ENCODE measurements at places on chromosomes 1 and 21.

GRCh38 chr1:76021846-76022245 lies 52.7 kb upstream of the ST6GALNAC3 start:
- no peak for DNase-seq

DNA sequence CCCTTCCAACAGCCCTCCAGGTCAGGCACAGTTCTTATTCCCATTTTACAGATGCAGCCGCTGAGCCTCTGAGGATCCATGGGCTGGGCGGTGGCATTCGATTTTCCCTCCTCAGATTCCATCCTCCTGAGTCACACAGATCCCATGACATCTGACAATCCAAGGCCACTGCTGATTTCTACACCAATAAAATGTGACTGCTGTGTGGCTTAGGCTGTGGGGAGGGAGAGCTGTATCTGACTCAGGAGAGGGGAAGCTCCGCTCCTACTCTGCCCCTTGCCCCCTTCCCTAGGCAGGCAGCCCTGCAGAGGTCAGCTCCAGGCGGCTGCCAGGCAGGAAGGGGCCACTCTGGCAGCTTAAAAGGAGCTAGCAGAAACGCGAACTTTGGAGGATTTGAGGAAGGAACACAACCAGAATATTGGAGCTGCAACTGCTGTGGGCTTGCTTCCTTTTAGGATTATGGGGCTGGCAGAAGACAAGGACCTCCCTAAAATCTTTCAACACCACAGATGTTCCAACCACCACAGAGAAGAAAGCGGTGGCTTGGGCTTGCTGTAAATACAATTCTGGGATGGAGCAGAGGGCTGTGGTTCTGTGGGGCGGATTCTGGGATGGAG lies 50.0 kb downstream of the MRPL37 start:
- DNase-seq, result no peak

GRCh38 chr21:41746744-41747006 lies 20.2 kb downstream of the RIPK4 start:
- no peak for DNase-seq

- no peak for DNase-seq
These were observed 20.6 kb downstream of the GPR3 start for GRCh38 chr1:27413004-27413403.

DNA sequence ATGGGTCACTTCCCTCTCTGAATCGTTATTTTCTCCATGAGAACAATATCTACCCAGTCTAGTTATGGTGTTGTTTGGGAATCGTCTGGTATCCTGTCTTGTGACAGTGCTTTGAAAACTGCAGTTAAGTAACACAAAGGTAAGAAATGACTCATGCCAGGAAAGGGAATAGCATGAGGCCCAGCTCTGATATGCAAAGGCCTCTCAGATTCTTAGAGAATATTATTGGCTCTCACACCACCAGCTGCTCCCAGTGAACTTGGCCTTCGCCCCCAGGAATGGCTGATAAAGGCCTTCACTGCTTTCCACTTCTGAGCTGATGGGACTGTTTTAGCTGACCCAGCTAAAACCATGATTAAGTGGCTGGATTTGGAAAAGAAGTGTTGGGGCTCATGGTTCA lies 27.1 kb downstream of the NEK2 start:
- no peak for DNase-seq

GRCh38 chr1:197774466-197775281 lies 606 bp downstream of the DENND1B start:
- peak; percentile 81 for DNase-seq

GRCh38 chr1:93186667-93187066 lies 6.1 kb downstream of the CCDC18 start:
- no peak for DNase-seq

DNA sequence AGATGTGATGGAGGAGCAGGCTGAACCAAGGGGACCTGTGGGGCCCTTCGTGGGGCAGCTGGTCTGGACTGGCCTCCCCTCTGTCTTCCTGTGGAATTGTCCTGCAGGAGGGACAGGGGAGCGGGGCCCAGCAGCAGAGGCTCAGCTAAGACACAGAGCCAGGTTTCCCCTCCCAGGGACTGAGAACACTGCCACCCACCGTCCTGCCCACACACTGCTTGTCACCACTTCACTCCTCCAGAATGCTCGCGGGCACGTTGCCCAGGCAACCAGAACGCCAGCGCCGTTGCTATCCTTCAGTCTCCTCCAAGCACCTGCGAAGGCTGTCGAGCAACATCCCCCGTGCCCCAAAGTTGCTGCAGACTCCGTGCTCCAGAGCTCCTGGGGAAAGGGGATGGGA lies 46.4 kb downstream of the AJAP1 start:
- no peak for DNase-seq

DNA sequence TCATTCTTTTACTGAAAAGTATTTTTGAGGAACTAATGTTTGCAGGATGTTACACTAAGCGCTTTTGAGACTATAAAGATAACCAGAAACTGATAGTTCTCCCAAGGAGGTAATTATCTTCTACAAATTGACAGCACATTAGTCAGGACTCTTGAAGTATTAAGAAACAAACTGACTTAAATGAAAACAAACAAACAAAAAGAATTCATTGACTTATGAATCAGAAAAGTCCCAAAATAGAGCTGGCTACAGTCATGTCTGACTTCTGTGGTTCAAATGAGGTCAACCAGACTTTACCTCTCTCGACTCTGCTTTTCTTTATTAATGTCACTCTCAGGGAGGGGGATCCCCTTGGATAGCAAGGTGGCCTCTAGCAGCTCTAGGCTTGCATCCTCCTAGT lies 296.8 kb downstream of the TPR start:
- no peak for DNase-seq

DNA sequence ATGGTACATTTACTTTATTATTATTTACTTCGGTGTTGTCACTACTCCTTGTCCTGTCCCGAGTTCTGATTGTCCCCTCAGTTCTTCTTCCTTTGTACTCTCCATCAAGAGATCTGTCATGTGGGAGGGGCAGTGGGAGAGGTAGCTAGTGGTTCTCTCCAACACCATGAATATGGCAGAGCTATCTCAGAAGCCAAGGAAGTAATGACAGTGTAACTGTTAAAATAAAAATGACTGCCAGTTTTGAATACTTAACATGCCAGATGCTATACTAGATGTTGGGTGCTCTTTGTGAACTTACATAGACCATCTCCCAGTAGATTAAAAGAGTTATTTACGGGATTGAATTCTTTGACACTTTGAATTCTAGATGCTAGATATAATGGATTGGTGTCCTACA lies 28.6 kb downstream of the IVNS1ABP start:
- DNase-seq, result no peak

- DNase-seq, result peak; percentile 17
These were observed 35.5 kb downstream of the H3-3A start for GRCh38 chr1:226097866-226098625.

DNA sequence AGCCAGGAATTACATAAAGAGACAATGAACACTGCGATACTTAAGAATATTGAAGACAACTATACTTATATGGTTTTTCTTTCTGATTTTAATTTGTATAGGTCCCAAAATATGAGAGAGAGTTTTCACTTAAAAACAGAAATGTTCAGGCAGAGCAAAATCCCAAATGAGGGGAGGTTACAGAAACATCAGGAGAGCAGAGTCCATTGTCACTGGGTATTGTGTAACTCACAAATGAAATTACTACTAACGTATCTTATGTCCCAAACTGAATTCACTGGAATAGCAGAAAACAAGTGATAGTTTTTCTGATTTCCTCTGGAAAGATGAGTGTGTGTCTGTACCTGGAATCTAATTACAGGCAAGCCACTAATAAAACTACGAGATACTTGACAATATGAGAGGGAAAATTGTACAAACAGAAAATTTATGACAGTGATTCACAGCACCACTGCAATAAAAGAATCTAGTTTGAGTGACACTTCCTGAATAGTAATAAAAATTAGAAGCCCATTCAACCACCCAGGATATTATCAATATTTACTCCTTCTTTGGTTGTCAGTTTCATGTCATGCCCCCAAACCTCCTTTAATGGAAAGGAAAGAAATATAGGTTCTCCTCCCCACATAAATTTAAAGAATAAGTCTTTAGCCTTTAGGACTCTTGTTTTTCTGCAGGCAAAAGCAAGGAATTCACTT lies 522.6 kb downstream of the ADGRL2 start:
- DNase-seq, result no peak

DNA sequence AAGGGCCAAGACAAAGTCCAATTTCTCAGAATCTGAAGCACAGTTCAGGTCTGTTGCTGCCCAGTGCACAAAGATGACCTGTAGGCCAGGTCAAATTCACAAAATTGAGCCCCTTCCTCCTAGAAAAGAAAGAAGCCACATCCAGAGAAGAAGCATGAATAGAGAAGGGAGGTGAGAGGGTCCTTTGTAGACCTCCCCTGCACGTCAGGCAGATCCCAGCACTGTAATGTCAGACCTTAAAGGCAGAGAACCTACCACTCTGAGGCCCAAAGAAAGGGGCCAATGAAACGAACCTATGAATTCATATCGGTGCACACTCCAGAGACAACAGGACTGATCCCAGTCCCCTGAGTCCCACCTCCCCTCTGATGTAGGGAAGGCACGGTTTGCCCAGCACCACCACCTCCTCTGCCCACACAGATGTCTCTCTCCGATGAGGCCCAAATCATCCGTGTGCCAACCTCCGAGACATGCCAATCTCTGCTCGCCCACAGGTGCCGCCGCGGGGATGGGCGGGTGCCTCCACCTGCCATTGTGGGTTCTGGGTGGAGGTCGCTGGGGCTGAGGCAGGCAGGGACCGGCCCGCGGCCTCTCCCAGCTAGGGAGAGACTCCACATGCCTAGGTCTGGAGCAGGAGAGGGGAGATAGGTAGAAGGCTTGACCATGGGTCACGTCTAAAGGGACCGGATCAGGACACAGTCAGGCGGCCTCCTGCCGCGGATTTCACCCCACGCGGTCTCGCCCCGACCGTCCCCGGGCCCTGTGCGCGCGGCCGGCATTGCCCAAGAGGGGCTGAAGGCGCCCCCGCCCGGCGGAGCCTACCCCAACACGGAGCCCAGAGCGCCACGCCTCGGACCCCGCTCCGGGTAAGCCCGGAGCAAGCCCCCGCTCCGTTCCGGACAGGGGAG lies 42.1 kb downstream of the RRAGC start:
- DNase-seq, result no peak

- DNase-seq, result no peak
These were observed 55.8 kb downstream of the GNG12 start for GRCh38 chr1:67777440-67777839.

GRCh38 chr21:21396424-21396823 lies 398.2 kb downstream of the NCAM2 start:
- DNase-seq, result no peak

GRCh38 chr1:65512967-65513780 lies 92.7 kb downstream of the LEPR start:
- DNase-seq, result no peak

DNA sequence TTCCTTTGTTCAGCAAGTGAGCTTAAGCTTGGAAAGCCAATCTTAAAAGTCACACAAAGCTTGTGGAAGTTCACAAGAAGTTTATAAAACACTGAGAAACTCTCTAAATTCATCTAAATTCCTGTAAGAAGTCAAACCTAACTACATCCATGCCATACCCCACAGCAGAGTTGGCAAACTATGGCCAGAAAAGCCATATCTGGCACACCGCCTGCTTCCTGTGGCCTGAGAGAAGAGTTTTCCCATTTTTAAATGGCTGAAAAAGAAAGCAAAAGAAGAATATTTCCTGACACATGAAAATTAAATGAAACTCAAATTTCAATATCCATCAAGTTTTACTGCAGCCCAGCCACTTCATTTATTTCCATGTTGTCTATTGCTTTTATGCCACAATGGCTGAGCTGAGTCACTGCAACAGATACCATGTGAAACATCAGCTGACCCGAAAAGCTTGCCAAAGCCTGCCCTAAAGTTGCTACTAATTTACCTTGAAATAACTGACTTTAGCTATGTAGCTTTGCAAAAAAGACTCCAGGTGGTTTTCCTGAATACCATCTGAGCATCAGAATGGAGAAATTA lies 237.1 kb downstream of the SLC45A1 start:
- DNase-seq, result no peak

DNA sequence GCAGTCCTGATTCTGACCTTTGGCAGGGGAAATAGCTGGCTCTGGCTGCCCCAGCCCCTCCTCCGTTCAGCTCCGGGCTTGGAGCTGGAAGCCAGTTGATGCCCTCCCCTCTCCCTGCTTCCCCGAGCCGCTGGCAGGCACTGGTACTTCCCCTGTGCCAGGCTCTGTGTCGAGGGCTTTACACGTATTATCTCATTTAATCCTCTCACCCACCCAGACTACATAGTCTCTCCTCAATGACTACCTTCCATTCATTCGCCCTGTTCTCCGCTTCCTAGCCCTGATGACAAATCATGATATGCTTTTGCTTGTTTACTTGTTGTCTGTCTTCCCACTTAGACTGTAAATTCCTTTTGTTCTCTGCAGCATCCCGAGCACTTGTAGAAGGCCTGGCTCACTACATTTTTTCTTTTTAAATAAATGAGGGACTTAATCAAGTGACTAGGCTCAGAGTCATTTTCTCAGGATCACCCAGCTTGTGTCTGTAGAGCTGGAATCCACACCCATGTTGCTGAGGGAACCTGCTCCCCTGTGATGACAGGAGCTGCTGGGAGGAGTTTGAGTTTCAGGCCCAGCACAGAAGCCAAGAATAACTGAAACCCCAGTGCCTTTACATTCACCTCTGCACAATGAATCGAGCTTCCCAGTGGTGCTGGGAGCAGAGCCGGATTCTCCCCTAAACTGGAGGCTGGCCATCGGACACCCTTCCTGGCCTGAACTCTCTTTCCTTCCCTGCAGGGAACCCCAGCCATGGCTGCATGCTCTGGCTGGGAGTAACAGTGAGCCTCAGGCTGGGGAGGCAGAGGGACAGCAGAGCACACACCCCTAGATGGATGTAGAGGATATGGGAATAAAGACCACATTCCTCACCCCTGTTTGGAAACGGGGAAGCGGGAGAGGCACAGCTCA lies 58.3 kb downstream of the UBIAD1 start:
- no peak for DNase-seq

DNA sequence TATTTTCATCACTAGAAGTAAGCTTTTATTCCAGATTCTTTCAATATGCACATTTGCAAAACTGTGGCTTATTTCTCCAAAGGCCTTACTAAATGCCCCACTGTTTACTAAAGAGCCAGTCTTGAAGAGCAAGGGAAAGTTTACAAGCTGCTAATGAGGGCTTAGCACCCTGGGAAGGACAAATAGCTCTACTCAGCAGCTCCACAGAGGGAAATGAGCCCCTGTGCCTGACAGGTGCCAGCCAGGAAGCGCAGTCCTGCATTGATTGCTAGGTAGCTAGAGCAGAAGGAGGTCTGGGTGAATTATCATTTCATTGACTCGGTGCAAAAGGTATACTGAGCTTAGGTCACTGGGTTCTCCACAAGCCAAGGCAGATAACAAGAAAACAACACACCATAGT lies 307.0 kb downstream of the SETD4 start:
- no peak for DNase-seq

DNA sequence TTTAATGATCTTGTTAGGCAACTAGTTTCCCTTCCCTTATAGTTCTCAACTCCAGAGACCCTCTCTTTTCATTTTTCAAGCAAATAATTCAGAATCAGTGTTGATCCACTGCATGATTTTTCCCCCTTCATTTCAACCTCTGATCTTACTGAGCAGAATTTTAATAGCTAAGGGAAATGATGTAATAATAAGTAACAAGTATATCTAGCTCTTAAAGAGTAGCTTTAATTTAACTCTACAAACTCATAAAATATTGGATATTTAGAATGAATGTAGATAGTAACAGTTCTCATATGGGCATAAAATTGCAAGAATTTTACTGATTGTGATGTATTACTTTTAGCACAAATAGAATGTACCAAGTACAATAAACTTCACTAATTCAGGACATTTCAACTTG lies 130.2 kb downstream of the NR5A2 start:
- DNase-seq, result no peak

- no peak for DNase-seq
These were observed 76.5 kb downstream of the OLIG1 start for GRCh38 chr21:33146467-33146866.

- peak; percentile 37 for DNase-seq
These were observed 5.1 kb upstream of the SSR2 start for GRCh38 chr1:156025876-156026275.

- DNase-seq, result no peak
These were observed 41.4 kb downstream of the ELK4 start for GRCh38 chr1:205590457-205590768.
